Inflammatory macrophage treated with lipopolysaccharide for 1 hour (primary cell): ENCODE measurements at places on chromosomes 1 and 21.

- no peak for DNase-seq
Measured at GRCh38 chr1:12104417-12104816, 41.3 kb downstream of the TNFRSF8 start.

DNA sequence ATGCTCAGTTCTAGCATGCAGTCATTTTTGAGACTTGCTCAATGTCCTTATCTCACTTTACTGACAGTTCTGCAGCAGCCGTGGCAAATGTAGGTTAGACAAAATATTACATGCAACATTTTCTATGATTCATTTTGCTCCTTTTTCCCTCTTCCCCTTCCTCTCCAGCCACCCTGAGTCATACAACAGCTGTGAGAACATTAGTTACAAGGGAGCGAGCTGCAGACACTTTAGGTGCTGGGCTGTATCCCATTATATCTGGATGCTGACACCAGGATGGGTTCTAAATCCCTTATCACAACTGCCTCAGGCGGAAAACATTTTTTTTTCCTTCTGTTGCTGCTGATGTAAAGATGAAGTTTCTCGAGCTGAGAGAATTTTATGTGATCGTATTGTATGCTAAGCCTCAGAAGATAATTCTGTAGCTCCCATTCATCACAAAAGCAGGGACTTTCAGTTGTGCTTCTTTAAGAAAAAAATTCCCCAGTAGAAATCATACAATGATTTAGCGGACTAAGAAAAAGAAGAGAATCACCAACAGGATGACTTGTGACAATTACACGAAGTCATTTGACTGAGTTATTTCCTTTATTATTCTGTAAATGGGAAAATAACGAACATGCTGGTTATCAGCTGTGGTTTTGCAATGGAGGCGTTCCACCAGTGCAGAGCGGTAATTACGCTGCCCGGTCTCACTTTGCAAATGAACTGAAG lies 345.0 kb downstream of the DISC1 start:
- DNase-seq: peak; percentile 87

DNA sequence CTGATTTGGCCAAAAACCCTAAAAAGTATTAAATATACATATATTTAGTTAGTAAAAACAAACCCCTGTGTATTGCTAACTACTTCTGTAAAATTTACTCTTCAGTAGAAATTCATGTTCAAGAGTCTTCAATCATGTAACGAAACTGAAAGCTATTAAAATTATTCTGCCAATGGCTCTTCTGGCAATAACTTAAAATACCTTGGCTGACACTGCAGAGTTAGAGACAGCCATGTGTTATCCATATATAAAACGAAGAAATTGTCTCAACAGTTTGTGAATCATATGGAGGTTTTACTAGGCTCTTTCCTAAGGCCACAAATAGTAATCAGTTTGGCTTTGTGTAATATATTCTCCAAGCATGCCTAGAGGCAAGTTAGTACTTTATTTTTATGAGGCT lies 357.2 kb downstream of the COL11A1 start:
- no peak for DNase-seq

DNA sequence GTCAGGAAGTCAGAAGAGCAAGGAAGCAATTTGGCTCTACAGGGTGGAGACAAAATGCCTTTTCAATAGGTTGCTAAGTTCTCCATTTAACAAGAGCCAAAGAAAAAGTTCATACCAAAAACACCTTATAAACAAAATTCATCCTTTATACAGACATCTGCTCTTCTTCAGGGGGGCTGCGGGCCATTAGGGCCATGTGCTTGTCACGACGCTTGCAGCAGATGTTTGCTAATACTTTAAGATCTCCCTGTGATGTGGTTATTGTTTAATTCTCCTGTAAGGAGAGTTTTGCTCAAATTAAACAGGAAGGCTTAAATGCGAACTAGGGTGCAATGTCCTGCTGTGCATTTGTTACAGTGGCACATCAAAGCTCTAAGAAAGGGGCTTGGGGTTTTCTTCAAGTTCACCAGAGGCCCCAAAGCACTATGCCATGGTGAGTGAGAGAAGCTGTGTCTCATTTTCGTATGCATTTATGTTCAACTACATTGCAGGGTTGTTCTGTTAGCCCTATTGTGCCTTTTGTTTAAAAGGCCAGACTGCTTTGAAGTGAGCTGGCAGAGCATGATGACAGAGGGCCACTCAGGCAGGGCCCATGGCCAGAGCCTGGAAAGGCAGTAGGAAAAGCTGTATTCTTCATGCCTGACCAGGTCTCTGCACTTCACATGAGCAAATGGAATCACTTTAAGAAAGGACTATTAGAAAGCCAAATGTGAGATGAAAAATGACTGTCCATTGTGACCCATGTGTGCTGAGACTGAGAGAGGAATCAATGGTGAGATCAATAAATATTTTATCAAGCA lies 24.8 kb upstream of the NTPCR start:
- no peak for DNase-seq

GRCh38 chr1:17929224-17929623 lies 174.1 kb downstream of the ACTL8 start:
- no peak for DNase-seq

DNA sequence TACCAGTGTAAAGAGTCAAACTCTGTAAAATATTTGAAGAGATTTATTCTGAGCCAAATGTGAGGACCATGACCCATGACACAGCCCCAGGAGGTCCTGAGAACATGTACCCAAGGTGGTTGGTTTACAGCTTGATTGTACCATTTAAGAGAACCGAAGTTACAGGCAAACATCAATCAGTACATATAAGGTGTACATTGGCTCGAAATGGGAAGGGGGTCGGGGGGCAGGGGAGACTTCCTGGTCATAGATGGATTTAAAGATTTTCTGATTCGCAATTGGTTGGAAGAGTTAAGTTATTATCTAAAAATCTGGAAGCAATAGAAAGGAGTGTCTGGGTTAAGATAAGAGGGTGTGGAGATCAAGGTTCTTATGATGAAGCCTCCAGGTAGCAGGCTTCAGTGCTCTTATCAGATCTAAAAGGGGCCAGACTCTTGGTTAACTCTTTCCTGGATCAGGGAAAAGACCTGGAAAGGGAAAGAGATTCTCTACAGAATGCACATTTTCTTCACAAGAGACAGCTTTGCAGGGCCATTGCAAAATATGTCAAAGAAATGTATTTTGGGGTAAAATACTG lies 47.5 kb upstream of the NTPCR start:
- no peak for DNase-seq

DNA sequence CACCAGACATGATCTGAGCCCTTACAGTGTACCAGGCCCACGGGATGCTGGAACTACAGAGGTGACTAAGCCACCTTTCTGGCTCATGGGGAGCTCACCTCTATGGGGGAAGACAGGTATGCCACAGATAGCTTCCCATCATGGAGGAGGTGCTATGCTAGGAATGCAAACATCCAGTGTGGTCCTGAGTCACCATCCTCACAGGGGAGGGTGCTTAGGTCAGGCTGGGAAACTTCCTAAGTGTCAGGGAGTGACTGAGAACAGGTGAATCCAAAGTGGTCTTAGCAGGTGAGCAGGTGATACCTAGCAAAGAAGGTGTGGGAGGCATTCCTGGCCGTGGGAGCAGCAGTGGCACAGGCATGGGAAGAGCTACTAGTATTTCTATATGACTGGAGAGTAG lies 8.6 kb upstream of the RASSF5 start:
- DNase-seq: no peak

DNA sequence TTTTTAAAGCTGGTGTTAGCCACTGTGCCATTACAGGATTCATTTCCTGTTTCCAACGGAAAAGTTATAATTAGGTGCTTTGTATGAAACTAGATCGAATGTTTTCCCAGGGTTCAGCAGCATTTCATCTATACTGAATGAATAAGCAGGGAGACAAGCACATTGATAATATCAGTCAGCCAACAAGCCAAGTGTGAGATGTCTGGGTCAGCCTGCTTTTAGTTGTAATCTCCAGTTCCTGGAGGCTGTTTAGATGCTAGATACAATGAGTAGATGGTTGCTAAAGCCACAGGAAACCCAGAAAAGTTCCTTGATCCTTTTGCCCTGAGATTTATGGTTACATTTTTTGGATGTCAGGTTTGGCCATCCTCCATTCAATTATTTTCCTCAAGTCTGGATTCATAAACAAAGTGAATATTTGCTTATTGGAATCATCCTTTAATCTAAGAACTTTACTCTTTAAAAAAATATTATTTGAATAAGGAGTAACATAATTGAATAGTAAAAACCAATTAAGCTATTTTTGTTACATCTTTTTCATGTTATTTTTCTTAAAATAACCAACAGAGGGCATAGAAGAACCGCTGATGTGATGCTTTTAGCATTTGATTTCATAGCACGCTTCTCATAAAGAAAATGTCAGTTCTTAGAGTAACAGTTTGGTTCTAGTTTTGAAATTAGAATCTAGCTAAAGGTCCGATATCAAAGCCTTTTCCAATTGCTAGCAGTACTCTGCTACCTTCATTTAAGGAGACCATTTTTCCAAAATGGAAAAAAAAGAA lies 76.6 kb downstream of the HSPA13 start:
- no peak for DNase-seq

DNA sequence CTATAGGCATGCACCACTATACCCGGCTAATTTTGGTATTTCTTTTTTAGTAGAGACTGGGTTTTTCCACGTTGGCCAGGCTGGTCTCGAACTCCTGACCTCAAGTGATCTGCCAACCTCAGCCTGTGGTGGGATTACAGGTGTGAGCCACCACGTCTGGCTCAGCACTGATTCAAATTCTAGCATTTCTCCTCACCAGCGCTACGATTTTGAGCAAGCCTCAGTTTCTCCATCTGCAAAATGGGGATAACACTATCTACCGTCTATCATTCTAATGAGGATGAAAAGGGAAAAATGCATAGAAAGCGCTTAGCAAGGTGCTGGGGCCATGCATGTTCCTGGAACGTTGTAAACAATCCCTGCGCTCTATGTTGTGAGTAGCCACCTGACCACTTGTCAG lies 49.0 kb upstream of the DISP3 start:
- DNase-seq: no peak

DNA sequence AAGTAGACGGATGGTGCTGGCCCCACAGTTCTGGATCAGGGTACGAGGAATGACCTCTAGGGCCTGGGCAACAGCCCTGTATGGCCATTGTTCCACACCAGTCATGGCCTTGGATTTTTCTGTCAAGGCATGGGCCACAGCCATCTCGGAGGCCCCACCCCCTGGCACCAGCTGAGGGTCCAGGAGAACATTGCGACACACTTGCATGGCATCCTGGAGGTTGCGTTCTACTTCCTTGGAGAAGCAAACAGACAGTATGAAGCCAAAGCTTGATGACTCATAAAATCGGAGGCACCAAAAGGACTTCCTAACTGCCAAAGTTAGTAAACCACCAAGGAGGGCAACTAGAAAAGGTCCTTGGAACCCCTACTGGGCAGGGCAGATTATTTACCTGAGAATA lies 11.9 kb upstream of the VHLL start:
- DNase-seq: no peak

DNA sequence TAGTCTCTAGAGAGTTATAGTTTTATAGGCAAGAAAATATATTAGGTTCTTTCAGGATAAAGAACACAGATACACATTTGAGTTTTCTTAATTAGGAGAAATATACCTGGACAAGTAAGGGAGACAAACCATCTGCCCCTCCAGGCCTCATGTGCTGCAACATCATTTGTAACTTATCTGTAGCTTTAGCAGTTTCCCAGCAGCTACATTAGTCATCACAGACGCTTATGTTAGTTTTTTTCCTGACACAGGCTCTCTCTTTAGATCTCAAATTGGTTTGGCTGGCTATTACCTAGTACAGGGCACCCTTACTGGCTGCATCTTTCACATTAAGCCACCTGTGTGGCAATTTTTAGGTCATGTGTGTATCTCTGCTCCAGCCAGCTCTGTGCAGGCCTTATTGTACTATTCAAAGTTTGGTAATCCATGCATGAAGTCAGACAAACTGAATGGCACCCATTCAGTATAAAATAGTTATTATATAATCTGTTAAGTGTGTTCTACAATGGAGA lies 25.9 kb downstream of the GNPAT start:
- DNase-seq: no peak

DNA sequence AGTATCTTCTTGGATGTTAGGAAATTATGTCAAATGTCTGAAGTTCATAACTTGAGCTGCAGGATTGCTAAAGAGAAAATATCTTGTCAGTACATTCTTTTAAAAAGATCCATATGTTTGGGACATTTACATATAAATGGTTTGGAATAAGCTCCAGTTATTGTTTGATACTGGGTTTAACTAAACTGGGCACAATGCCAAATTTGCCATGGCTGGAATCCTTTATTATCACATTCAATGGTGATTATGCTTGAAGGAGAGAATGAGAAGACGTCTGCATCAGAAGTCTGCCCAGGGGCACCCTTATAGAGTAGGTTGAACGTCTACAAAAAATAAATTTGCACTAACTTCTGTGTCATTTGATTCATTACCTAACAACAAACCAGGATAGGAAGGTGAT lies 652.5 kb downstream of the AMY1C start:
- DNase-seq: no peak

GRCh38 chr1:60727552-60727951 lies 354.8 kb upstream of the NFIA start:
- DNase-seq: no peak

- no peak for DNase-seq
Measured at GRCh38 chr1:1432951-1433803, 2.3 kb upstream of the VWA1 start.

- no peak for DNase-seq
Measured at GRCh38 chr1:248871837-248872401, 13.0 kb upstream of the ZNF692 start.

- no peak for DNase-seq
Measured at GRCh38 chr21:43873673-43874072, 8.7 kb downstream of the AGPAT3 start.

GRCh38 chr1:13764588-13765332 lies 64.8 kb downstream of the PRDM2 start:
- DNase-seq: no peak

DNA sequence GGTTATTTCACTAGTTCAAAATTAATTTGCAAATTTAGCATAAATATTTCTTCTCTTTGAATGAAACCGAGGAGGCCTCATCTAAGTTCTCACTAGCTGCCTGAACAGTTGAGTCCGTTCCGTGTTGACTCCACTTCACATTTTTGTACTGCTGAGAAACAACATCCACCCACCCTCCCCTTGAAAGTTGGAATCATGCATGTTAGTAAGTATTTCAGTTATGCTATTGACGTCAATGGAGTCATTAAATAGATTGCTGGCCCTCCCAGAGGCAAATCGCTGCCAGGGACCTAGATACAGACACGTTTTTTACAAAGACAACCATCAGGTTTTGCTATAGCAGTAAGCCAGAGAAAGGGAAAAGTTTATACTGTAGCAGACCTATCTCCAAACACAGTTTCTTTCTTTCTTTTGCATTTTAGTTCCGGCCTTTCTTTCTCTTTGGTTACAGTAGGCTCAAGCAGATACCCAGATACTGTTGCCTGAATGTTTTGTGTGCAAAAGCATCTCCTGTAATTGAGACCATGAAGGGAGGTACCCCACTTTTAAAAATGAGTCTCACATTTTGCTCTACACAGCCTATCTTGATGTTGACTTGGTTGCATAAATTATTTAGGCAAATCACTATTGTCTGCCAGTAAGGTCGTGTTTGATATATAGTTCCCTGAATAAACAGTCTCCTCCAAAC lies 262.6 kb upstream of the SGIP1 start:
- DNase-seq: no peak
